Right lung (tissue), 10 donors: ENCODE measurements at places on chromosomes 12 and 14.

- DNase-seq, result no peak
Observed at GRCh38 chr12:80412343-80412953, 31.6 kb upstream of the PTPRQ start.

GRCh38 chr12:68446901-68447796 is 115.0 kb upstream of the MDM1 start:
- no peak for DNase-seq

DNA sequence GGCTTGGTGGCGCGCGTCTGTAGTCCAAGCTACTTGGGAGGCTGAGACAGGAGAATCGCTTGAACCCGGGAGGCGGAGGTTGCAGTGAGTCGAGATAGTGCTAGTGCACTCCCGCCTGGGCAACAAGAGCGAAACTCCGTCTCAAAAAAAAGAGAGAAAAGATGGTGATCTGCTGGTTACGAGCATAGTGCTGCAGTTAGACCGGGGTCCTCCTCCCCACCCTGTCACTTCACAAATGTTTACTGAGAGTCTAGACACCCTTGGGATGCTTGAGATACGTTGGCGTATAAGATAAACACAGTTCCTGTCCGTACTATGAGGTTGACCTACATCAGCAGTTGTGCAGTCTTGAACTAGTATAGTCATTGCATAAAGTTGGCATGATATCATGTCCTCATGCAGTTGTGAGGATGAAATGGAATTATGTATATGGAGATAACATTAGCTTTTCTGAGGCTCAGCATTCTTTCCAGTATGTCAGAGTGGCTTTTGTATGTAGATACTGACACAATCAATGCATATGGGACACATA is 787 bp downstream of the ACAD10 start:
- DNase-seq, result no peak

- peak; percentile 19 for DNase-seq
Observed at GRCh38 chr12:104056419-104056972, 6.5 kb upstream of the GLT8D2 start.

GRCh38 chr12:11877869-11878780 is 192.6 kb upstream of the BCL2L14 start:
- no peak for DNase-seq

DNA sequence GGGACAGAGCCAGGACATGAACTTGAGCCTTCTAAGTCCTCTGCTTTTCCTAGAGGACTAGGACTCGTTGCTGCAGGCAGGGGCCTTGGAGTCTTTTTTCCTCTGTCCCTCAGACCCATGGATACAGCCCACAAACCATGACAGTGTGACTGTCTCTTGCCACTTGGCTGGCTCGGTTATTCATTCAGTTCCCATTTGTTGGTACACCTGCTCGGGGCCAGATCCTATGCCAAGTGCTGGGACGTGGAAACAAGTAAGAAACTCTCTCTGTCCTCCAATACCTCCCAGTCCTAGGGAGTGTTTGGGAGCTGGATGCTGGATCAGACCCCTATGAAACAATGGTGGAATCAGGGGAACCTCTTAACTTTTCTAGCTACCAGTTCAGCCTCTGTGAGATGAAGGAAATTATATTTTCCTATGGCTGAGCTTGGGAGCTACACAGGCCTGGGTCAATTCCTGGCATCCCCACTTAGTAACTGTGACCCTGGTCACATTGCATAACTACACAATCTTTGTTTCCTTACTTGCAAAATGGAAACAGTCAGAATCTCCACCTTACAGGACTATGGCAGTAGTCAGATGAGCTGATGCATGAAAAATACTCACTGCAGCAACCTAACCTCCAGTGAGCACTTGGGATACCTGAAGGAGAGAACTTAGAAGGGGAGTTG is 106.3 kb upstream of the VRK1 start:
- DNase-seq, result no peak

DNA sequence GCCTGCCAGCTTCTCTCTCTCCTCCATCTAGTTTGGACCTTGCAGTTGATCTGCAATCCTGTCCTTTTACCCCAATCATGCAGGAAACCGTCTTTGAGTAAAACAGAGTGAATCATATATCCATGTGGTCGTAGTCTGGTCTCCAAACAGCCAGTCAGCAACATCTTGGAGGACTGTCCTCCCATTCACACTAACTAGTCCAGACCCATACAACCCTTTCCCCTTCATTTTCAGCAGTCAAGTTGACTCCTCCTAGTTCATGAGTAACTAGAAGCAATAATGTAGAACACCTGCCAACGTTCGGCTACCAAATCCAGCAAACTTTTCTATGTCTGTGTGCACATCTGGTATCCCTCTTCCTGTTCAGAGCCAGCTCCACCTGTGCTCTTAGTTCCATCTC is 10.8 kb upstream of the BIN2 start:
- DNase-seq, result no peak

DNA sequence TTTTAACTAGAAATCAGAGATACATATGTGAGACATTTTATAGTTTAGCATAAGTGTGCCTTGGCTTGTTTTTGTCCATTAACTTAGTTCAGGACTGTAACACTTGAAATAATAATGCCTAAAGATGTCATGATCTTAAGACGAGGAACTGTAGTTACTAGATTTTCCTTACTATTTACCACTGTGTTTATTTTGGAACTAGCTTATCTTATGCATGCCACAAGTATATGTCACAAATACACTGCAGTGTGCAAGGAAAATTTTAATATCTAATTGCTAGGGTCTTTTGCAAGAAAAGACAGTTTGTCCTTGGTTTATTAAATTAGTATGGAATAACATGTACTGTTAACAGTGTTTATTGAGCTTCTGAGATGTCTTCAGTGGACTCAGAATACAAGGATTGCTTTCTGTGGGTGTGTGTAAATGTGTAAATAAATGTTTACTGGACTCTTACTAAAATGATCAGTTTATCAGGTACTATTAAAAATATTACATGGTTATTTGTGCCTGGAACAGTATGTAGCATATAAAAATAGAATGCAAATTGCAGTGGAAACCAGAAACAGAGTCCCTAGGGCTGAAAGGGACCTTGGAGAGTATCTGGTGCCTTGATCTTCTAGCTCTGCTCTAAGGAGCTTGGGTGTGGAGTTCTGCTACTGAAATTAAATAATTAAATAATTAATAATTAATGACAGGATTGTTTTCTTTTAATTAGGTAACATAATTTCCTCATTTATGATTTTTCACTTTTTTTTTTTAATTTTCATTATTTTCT is 58.1 kb downstream of the FGD4 start:
- DNase-seq, result no peak

DNA sequence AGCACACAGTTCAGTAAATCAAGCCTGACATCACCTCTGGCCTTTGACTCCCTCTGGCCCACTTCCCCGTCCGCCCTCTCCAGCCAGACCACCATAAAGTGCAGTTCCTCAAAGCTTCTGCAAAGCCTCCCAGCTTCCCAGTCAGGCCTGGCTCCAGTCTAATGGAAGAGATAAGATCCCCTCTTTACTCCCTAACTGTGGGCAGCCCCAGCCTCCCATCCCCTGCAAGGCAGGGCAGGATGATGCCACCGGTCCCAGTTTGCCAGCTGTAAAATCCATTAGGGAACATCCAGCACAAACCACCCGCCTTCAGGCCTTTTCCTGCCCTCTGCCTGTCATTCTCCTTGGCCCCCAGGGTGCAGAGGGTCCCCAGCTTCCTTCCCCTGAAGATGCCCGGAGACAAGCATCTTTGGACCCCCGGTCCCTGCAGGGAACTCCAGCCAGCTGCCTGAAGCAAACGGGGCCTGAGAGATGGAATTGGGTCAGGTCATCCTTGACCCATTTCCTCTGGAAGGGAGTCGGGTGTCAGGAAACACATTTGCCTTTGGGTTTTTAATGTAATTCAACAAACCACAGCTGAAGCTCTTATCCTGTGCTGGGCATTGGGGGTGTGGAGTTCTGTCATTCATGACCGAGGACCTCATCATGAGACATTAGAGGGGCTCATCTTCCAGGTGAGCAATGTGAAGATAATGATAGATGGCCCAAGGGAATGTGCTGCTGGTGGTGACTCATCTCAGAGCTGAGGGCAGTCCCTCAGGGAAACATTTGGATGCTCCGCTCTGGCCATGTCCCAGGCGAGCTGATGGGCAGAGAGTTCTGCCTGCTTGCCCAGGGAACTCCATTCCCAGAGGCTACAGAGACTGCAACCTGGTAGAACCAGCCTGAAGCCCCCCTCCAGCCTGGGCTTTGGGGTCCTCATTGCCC is 93.8 kb upstream of the CLMN start:
- no peak for DNase-seq

GRCh38 chr12:119486599-119487154 is 106.9 kb upstream of the TMEM233 start:
- DNase-seq, result no peak

DNA sequence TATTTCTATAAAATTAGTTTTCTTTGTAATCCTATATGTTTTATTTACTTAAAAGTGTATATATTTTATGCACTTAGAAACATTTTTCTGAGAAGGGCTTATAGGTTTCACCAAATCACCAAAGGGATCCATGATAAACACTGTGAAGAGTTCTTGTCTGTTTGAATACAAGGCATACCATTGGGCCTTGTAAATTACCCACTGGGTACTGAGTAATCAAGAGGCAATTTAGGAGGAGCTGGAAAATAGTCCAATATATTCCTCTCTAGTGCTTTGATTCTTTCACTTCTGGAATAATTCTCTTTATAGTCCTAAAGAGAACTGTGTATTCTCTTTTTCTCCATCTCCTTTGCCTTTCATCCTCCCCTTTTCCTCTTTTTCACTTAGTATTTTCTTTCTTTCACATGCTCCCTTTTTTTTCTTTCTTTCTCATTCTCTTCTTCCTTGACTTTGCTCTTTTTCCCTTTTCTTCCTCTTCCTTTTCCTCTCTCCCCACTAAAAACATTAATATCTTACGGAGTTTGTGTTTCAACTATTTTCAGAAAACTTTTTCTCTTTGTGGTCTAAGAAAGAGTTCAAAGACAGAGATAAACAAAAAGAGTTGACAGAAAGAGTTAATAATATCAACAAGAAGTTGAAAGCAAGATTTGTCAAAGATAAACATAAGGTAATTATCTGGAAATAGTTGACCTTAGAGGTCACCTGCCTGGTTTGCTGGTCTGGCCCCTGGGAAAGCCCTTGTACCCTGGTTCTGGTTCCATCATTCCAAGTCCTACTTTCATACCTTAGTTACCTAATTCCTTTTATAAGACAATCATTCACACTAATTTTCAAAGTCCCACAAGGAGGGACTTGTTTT is 435.3 kb downstream of the RAD51B start:
- DNase-seq, result no peak

GRCh38 chr12:111557271-111558106 is 41.6 kb downstream of the ATXN2 start:
- no peak for DNase-seq

DNA sequence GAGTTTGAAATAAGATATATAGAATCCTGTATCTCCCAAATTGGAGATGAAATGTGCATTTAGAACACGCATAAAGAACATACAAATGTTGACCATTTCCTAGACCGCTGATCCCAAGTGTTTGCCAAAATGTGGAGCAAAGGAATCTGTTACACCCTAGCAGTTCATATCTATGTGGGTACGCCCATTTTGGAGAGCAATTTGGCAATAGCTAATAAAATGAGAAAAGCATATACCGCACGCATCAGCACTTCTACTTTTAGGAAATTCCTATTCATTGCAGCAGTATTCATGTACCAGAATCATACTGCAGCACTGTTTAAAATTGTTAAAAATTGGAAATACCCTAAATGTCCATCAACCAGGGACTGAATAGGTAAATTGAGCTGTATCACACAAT is 937.8 kb downstream of the BCL11B start:
- DNase-seq, result peak; percentile 29

GRCh38 chr12:116650585-116651087 is 87.2 kb downstream of the SPRING1 start:
- DNase-seq, result no peak
